Stimulated activated effector memory CD8-positive, alpha-beta T cell treated with anti-CD3 and anti-CD28 coated beads, Interleukin-12 subunit alpha, Interleukin-12 subunit beta, amount 100 ng/mL, for 72 hours (primary cell): ENCODE measurements at places on chromosomes 7 and 10.

DNA sequence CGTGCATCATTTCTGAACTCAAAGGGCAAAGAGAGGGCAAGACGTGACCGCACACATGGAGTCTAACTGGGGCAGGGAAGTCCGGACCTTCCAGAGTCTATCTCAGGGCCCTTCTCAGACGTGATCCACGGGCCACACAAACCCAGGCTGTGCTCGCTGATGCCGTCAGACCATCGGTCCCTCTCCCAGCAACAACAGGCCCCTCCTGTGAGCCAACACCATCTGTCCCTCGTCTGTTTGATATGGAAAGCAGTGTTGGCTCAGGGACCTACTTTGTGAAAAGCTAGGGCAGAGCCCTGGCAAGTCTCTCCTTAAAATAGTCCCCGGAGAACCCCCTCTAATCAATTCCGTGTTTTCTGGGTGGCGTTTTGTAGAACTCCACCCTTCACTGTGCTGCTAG, 208.8 kb downstream of the TCERG1L start:
- no peak for DNase-seq

DNA sequence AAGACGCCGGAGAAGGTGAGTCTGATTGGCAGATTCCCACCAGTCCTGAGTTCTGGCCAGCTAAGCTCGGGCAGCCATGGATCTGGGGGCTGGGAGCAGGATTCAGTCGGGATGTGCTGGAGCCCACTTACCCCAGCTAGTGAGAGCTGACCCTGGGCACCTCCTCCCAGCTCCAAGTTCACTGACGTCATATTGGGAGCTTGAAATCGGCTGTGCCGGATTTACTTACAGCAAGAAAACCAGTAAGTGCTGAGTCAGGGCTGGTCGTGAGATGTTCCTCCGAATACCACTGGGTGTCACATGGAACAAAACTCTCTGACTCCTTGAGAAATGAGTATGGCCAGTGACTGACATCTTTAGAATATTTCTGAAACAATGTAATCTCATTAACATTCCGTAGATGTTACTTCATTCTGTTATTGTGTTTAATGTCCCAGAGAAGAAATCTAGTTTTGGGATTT, 621.2 kb downstream of the SDK1 start:
- no peak for DNase-seq

DNA sequence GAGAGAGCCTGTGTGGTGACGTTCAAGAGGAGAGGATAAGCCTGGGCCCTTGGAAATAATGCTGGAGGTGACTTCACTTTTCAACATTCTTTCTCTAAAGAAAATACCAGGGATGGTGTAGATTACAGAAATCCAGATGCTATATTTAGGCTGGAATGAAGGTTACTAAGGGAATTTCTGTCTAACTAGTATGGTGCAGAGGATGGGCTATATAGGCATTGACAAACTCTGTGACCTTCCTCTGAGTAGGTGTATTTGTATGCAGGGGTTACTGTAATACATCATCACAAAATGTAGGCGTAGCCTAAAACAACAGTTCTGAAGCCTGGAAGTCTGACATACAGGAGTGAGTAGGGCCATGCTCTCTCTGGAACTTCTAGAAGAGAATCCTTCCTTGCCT, 155.3 kb upstream of the INHBA start:
- no peak for DNase-seq

GRCh38 chr10:121708728-121709674, 110.8 kb upstream of the FGFR2 start:
- no peak for DNase-seq

- no peak for DNase-seq
Measured at GRCh38 chr7:45092100-45092930, 3.5 kb upstream of the NACAD start.

- no peak for DNase-seq
Measured at GRCh38 chr10:28709001-28709710, 31.8 kb downstream of the BAMBI start.

GRCh38 chr7:64046041-64046389, 781 bp downstream of the ZNF727 start:
- DNase-seq = no peak

DNA sequence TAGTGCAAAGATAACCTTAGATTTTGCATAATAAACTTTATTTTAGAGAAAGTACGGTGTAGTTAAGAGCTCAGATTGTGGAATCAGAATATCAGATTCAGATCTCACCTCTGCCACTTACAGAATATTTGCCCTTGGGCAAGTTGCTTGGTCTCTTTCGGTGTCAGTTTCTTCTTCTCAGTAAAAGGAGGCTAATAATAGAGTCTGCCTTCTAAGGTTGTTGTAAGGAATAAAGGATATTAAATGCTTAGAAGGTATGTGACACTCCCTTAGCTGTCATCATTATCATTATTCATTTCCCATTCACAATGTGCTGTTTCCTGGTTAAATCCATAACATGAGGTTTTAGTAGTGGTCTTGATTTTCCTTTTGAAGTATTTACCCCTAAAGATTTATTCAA, 42.2 kb downstream of the MPLKIP start:
- no peak for DNase-seq

DNA sequence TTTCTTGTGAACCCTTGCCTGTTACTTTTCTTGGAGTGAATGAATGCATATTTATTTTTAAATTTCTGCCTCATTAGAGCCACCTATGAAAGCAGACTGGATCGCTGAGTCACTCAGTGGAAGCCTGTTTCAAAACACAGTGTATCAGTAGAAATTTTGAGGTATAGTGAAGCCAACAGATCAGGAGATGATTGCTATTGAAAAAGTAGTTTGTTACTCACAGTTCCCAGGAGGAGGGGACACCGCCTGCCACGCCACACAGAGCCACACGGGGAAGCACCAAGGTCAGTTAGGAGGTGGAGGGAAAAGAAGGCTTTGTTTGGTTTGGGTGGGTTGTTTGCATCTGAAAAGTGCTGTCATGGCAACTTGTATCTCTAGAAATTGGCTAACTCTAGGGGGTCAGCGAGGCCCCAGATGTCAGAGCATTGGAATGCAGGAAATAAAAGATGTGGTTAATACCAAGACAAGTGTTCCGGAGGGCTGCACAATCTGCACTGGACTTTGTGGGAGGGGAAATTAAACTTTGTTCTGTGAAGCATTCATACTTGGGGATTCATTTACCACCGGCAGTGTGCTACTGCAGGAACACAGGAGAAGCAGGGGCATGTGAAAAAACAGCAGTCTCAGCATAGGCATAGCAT, 106.4 kb upstream of the SDK1 start:
- no peak for DNase-seq

GRCh38 chr10:70666960-70667798, 5.1 kb upstream of the ADAMTS14 start:
- DNase-seq = no peak

DNA sequence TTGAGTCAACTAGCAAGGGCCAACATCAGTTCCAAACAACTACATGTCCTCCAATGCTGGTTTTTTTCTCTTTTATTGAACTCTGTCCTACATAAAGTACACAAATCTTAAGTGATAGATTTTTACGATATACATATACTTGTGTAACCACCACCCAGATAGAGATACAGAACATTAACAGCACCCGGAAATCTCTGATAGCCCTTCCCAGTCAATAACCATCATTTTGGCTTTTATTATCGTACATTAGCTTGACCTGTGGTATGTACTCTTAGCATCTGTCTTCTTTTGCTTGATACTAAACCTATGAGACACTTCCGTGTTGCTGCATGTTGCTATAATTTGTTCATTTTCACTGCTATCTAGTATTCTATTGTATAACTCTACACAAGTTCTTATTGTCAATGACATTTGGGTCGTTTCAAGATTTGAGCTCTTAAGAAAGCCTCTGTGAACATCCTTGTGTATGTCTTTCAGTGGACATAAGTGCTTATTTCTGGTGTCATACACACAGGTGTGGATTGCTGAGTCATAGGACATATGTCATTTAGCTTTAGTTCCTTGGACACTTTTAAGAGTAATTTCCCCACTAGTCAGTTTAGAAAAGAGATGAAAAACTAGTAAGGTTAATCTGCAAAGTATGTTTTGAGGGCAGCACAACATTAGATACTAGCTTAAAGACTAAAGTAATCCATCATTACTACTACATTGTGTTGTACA, 111.1 kb downstream of the PRLHR start:
- DNase-seq = no peak

DNA sequence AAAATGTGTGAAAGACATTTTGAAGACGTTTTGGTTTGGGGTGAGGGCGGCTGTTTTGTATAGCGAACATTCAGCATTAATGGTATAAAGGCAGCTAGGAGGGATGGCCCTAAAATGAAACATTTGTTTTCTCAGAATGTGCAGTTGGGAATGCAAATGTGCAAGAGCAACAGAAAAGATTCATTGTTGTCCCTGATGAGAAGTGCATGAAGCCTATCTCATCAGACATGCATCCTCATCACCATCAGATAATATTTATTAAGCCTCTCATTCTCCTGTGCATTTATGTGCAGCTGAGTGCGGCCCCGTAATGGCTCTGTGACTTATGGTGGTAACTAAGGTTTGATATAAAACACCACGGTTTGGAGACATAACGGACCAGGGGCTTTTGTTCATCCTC, 199.5 kb downstream of the GFRA1 start:
- no peak for DNase-seq

DNA sequence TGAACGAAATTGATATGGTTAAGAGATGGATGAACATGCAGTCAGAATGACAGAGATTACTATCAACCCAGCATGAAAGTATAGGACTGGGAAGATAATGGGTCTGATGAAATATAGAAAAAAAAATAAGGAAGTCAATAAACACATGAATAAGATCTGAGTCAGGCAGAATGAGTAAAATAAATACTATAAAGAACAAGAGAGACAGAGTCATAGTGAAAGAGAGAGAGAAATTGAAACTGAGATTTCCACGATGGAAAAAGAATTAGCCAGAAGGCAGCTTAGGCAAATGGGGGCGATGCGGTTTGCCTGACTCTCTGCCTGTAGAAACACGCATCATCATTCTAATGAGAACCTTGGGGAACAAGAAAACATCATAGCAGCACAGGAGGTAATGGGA, 26.6 kb downstream of the SEMA3D start:
- no peak for DNase-seq
